H4 (cell line): ENCODE measurements at places on chromosomes 16 and 17. TPM values are rescaled to one million over a fixed set of nuclear protein-coding genes. Genes with fewer than 3 reads are reported as not detected.

The IL17C gene
- total RNA-seq, result not detected in 2 replicates

The ACSM5 gene
- 1.1 TPM in 1 of 2 replicates, not detected in the other for total RNA-seq

- DNase-seq, result no peak
Observed at GRCh38 chr17:38341035-38341721, 2.6 kb downstream of the GPR179 start.

- DNase-seq, result no peak
Observed at GRCh38 chr17:57876866-57877237, 27.0 kb upstream of the MRPS23 start.

The CA7 gene
- not detected in 2 replicates for total RNA-seq

The TP53TG3C gene
- total RNA-seq, result not detected in 2 replicates

The MATCAP1 gene
- 3.5 and 4.5 TPM in 2 replicates for total RNA-seq

GRCh38 chr16:81003610-81004460 is 2.9 kb downstream of the CMC2 start:
- DNase-seq, result no peak

The SPECC1 gene
- 38.5 and 41.9 TPM in 2 replicates for total RNA-seq

DNA sequence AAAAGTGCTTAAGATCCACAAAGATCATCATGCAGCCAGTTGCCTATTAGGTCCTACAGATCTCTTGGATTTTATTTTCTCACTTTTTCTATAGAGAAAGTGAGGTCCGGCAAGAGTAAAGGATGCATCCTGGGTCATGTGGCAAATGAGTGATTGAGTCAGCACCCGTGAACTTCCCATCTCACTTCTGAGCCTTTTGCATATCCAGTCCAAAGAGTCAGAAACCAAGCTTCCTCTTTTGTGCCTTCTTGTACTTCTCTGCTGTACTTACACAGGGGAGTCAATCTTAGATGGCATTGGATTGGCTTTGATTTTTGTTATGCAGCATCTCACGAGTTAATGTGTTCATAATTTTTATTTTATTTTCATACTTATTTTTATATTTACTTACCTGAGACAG is 114.2 kb upstream of the IRX5 start:
- no peak for DNase-seq

The ACSM2A gene
- total RNA-seq, result not detected in 2 replicates

The SALL1 gene
- 6.4 and 9.9 TPM in 2 replicates for total RNA-seq

DNA sequence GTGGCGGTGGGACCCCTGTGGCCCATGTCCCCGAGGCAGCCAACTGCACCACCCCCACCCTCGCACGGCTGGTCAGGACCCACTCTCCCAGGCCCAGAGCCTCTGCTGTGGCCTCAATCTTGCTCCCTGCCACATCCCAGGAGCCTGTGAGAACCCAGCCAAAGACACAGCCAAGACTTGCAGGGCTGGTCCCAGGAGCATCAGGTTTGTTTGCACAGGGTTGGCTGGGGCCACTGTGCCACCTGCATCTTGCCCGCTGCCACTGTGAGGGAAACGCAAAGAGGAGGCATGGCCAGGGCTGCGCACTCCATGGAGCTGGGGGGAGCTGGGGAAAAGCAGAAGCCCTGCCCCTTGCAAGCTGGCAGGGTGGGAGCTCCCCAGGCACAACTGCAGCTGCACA is 92.5 kb downstream of the SSH2 start:
- no peak for DNase-seq

The PITPNM3 gene
- 0.15 and 0.18 TPM in 2 replicates for total RNA-seq
